ENCODE measurements at places on chromosomes 12 and 14.

DNA sequence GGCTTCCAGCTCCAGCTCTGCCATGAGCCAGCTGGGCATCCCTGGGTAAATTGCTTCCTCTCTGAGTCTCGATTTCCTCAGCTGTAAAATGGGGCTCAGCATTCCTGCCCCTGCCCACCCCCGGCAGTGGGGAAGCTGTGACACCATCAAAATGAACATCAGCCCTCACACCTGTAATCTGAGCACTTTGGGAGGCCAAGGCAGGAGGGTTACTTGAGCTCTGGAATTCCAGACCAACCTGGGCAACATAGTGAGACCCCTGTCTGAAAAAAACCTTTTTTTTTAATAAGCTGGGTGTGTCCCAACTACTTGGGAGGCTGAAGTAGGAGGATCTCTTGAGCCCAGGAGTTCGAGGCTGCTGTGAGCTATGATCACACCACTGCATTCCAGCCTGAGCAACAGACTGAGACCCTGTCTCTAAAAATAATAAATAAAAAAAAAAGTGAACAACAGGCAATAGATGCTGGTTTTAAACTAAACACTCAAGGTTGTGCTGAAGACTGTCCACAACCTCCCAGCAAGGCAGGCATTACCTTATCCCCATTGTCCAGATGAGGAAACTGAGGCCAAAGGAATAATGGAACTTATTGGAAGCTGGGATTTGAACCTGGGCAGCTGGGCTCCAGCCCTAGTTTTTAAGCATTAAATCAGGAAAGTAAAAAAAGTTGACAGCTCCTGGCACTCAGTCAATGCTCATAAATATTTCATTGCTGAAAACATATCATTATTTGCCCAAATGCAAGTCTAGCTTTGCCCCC is 4.3 kb downstream of the TRPV4 start:
- no peak for DNase-seq

DNA sequence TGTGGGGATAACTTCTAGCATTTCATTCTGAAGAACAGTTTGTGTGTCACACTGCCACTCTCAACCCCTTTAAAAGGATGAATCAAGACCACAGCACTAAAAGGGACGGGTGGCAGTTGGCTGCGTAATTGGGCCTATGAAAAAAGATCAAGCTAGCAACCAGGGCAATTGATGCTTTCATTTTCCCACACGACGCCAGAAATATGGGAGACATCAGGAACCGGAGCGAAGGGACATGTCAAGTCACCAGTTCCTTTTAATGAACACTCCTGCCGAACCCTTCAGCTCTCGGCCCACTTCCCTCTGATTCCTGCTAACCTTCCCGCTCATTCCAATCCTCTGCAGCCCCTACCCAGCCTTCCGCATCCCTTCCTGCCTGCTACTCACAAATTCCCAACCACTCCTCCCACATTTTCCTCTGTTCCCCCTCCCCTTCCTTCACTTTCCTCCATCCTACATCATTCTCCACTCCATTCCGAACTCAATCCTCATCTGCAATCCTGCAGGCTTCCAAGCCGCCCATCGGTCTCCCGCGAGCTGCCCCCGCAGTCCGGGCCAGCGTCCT is 753 bp downstream of the CSRNP2 start:
- no peak for DNase-seq

DNA sequence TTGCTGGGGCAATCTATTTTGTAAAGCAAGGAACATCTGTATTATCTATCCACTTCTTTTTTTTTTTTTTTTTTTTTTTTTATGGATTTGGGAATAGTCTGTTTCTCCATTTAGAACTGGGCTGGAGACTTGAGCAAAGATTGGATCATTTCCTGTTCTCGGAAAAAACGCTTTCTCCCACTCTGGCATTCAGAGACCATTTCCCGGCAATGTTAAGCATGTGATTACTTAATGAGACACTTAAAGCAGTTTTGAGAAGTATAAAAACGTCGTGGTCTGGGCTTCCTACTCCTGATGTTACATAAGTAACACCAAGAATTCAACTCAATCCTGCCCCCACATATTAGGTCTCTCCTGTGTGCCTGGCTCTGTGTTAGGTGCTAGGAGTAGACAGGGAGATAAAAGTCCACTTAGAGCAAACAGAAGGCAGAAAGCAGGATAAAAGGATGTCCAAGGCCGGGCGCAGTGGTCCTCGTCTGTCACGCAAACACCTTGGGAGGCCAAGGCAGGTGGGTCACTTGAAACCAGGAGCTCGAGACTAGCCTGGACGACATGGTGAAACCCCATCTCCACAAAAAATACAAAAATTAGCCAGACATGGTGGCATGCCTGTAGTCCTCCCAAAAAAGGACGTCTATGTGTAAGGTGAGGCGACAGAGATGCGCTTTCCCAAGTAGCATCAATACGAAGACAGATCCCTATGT is 152.1 kb upstream of the GSC start:
- no peak for DNase-seq

DNA sequence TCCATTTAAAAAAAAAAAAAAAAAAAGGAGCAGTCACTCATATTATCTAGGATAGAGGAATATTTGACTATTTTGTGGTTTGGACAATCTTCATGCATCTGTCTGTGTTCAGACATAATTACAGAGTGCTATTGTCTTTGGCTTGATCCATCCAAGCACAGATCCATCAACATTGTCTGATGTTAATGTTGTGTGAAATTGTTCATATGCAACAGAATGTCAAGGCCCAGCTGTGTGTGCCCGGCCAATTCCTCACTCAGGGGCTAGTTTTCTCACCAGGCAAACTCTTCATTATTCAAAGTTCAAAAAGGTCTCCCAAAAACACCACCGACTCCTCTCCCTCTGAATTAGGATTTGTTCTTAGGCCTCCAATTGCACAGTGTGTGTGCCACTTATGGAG is 324.9 kb upstream of the TMTC1 start:
- no peak for DNase-seq

DNA sequence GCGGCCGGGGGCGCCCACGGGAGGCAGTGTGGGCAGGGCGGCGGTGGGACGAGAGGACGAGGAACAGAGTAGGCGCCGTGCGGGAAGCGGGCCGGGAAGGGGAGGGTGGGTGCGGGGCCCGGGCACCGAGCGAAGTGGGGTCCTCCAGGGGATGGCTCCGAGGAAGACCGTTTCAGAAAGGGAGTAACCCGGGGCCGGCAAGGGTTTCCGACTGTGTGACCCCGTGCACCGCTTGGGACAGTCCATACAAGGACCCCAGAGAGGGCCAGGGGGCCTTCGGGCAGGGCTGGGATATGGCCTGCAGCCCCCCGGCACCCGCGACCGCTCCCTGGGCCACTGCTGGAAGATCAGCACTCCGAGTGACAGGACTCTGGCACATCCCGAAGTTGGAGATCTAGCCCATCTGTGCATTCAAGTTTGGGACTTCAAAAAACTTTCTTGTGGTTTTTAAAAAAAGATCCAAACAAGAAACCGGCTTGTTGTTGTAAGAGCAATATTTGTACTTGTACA is 448 bp downstream of the TSPAN9 start:
- DNase-seq: no peak

GRCh38 chr14:92487513-92488133 is 26.0 kb upstream of the RIN3 start:
- DNase-seq: no peak

DNA sequence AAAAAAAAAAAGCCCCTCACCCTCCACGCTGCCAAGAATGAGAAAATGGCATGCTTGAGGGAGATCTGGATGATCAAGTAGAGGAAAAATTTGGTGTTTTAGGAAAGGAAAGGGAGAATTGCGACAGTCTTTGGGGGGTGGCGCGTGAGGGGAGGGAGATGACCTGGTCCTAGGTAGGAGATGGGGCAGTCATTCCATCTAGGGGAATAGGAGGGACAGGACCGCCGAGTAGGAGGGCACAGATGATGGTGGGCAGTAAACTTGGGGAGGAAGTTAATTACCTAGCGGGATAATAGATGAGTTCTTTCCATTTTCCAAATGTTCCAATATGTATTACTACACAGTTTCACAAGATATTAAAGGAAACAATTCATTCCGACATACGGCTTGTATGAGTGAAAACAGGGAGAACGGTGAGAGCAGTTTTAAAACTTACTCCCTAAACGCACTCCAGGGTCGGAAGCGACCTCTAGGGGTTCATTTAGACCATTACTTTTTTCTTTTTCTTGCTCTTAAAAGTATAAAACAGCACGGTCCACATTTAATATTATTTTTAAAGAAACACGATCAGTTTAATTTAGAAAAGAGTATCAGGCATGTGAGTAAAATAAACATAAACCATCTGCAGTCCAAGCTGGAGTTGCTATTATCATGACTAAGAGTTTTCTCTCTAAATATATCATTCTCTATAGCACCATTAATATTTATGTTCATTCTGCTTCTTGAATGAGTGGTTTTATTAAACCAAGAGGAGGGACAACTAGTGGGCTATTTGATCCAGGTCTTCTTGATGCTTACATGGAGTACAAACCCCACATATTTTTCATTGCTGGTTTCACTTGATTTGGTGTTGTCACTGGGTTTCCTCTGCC is 3.0 kb upstream of the FNTB start:
- no peak for DNase-seq

DNA sequence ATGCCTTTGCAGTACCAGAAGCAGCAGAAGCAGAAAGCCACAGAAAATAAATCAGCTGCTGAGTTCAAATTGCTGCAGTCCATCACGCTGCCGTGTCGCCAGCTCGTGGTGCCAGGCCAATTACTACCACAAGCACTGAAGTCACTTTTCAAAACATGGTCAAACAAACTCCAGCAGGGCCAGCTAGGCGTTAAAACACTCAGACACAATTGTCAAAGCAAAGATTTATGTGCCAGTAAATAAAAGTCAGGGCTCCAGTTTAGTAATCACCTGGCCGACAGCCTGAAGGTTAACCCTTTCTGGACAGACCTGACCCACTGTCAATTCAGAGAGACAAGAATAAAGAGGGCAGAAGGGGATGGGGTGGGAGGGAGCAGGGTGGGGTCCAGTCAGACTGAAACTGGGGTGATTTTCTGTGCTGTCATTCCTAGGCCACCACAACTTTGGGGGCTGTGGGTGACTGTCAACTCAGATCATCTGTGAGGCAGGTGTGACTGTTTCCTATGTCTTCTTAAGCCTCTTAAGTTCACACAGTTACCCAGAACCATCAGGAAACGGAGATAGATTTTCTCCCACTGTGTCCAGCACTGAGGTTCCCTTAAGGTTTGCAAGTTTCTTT is 109.8 kb upstream of the FUT8 start:
- DNase-seq: peak; percentile 84

- DNase-seq: no peak
Observed at GRCh38 chr14:92285311-92285710, 37.7 kb upstream of the SLC24A4 start.

DNA sequence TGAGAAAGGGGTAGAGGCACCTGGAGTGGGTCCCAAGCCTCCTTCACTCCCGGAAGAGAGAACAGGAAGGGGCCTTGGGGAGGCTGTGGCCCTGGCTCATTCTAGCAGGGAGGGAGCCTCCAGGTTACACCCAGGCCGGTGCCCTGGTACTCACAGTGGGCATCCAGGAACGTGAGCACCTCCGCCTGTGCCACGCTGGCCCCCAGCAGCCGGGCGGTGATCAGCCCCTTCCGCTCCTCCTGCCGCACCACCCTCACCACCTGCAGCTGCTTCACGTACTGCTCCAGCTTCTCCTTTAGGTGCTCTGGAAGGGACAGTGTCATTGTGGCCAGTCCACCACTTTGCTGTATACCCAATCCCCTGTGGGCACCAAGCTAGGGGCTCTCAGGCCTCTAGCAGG is 18.8 kb upstream of the CELA1 start:
- no peak for DNase-seq
